ENCODE measurements at places on chromosomes 6 and 20.

GRCh38 chr6:33566182-33567084 lies 13.6 kb downstream of the BAK1 start:
- no peak for DNase-seq

GRCh38 chr6:7216941-7217621 lies 95.9 kb downstream of the SSR1 start:
- no peak for DNase-seq

DNA sequence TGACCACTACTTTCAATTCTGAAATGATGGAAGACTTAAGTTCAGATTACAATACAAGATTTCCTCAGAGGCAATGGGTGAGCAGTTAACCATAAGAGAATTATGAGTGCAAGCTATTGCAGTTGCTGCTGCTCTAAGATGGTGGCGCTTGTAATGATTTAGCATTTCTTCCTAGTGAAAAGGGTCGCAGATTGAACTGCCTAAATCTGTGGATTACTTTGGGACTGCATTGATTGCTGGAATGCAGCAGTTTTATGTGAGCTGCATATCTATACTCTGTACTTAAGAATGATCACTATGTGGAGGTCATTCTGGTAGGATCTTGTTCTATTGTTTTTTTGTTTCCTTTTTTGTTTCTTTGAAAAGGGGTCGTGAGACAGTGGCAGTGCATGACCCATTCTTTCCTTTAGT lies 5.3 kb downstream of the SCAF8 start:
- DNase-seq: no peak

- no peak for DNase-seq
Measured at GRCh38 chr6:257031-257725, 35.1 kb upstream of the DUSP22 start.

GRCh38 chr6:130776287-130776925 lies 50.8 kb upstream of the SMLR1 start:
- DNase-seq: no peak

GRCh38 chr6:145119081-145119480 lies 616.2 kb downstream of the EPM2A start:
- DNase-seq: no peak

DNA sequence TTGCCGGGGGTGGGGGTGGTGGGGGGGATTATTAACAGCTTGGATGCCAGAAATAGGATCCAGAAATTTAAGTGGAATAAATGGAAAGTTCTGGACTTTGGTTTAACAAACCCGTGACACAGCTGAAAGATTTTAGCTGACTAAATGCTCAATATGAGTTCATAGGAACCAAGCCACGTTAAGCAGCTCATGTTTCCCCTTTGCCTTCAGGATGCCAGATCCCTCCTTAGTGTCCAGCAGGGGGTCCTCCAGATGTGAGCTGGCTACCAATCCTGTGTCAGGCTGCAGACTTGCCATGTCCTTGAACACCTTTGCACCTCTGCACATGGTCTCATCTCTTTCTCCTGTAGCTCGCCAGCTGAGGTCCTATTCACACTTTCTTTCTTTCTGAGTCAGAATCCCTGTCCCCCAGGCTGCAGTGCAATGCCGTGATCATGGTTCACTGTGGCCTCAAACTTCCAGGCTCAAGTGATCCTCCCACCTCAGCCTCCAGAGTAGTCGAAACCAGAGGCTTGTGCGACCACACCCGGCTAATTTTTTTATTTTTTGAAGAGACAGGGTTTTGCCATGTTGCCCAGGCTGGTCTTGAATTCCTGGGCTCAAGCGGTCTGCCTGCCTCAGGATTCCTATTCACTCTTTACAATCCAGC lies 133.3 kb upstream of the ARMC2 start:
- DNase-seq: no peak

All from Karpas-422 (cell line).